ENCODE measurements at places on chromosomes 5 and 9.

DNA sequence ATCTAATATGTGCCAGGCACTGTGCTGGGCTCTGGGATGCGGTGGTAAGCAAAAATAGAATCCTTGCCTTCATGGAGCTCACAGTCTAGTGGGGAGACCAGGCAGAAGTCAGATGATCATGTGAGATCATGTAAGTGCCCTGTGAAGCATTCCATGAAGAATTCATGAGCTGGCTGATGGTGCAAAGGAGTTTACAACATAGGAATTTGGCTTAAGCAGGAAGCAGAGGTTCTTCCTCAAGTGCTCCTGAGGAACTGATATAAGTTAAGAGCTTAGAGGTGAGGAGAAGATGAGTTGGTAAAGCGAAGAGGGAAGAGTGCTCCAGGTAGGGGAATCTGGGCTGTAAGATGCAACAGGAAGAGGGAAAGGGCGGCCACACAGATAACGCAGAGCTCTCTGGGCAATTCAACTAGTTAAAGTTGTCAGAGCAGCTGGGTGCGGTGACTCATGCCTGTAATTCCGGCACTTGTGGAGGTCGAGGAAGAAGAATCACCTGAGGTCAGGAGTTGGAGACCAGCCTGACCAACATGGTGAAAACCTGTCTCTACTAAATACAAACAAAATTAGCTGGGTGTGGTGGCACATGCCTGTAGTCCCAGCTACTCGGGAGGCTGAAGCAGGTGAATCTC lies 78.5 kb upstream of the SPATA31D4 start:
- DNase-seq: no peak

DNA sequence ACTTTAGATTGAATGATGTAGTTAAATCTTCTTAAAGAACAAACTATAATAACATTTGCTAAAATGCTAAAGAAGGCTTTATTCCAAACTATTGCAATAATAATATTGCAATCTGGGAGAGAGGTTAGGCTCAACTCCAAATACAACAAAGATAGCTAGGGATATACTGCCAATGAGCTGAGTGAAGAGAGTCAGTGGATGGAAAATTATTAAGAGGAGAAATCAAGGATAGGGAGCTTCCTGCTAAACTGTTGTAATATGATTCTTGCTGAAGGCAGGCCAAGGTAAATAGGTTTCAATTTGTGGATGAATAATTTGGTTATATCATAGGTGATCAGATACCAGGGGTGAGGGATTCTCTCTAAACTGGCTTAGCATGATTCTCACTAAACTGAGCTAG lies 1651.5 kb downstream of the EFNA5 start:
- no peak for DNase-seq

DNA sequence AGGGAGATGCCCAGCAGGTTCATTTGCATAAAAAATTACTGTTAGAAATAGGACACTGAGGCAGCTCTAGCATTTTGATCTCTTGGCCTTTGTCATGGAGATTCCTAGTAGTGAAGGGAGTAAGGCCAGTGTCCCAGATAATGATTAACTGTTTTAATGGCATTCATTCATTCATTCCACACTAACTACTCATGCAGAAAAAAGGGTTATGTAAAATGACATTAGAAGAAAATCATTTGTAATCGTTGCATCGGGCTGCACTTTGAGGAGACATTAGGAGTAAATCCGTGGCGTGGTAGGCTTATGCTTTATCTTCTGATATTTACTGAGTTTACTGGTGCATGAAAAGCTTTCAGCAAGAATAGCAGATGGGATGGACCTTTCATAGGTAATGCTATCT lies 82.6 kb upstream of the GRHPR start:
- DNase-seq: no peak

DNA sequence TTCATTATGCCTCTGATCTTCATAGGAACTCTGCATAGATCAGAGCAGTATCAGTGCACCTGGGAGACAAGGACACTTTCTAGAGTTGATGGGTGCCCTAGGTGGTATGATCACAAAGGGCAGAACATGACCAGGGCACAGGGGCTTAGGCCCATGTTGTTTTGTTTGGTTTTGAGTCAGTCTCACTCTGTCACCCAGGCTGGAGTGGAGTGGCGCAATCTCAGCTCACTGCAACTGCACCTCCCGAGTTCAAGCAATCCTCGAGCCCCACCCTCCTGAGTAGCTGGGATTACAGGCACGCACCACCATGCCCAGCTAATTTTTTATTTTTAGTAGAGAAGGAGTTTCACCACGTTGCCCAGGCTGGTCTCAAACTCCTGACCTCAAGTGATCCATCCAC lies 17.6 kb downstream of the ALDH7A1 start:
- DNase-seq: no peak

GRCh38 chr9:101486693-101487442 lies 46.8 kb upstream of the RNF20 start:
- no peak for DNase-seq

- DNase-seq: no peak
Observed at GRCh38 chr5:177142778-177143177, 9.2 kb downstream of the NSD1 start.

GRCh38 chr5:27403243-27403882 lies 365.0 kb upstream of the CDH9 start:
- DNase-seq: no peak

DNA sequence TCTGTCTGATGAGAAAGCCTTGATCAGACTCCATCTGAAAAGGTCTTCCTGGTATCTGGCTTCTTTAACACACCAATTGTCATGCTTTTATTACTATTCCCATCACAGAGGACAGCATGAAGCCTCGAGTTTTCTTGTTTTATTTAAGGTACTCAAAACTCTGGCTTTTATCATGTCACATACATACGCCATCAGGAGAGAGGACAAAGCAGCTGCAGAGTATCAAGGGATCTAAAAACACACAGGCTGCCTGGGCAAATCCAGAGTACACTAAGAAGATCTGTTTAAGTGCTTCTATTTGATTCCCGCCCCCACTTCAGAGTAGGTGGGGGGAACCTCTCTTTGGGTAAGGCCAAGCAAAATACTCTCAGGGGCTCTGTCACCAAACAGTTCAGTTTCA lies 277.2 kb downstream of the SPOCK1 start:
- no peak for DNase-seq

GRCh38 chr5:35281613-35282012 lies 51.3 kb upstream of the PRLR start:
- DNase-seq: no peak

DNA sequence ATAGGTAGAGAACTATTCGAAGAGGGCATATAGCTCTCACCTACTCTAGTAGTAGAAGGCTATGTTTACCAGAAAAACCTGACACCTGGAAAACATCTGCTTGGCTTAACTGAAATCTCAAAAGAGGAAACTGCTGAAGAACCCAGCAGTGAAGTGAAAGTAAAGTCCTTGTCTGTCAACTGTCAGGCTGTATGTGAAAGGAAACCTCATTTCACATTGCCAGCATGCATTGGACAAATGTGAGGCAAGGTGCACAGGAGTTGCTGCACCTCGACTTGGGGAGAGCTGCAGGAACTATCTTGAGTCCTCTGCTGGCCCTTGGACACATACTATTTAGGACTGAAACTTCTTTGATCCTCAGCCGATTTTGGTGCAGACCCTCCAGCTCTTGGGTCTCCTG lies 53.3 kb downstream of the NREP start:
- no peak for DNase-seq

DNA sequence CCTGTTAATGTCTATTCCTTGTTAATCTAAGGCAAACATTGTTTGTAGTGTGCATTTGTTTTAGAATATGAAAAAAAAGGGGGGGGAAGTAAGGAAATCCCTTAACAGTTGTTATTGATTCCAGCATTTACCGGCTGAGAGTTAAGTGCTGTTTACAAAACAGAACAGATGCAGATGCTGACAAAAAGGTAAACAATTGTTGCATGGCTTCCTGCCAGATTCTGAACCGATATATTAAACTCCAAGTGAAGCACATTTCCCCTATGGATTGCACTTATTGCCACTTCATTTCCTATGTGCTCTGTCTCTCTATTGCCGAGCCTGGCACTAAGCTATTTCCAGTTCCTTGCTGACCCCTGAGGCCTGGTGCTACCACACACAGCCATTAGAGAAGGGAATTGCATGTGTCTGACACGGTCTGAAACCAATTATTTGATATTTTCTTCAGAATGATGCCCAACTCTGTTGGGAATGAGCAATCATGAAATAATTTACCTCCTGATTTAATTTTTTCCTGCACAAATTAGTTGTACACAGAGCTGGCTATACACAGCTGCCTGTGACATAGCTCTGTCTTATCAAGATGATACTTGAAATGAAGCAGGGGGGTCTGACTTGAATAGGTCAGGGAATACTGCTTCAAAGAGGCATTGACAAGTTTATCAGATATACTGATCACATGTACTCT lies 109.8 kb downstream of the KIAA0825 start:
- DNase-seq: no peak

- peak; percentile 31 for DNase-seq
Observed at GRCh38 chr5:32443541-32444430, 754 bp downstream of the ZFR start.

GRCh38 chr9:9246726-9247125 lies 1366.1 kb downstream of the PTPRD start:
- no peak for DNase-seq

GRCh38 chr5:113343343-113343742 lies 91.4 kb downstream of the TSSK1B start:
- DNase-seq: no peak

Measured in stimulated activated CD8-positive, alpha-beta memory T cell treated with anti-CD3 and anti-CD28 coated beads, Interleukin-15, amount 100 ng/mL, for 4 hours (primary cell).